ENCODE measurements at places on chromosomes 5 and 9.
A peak's percentile ranks its signal among the peaks of the same experiment; 100 is the strongest.

DNA sequence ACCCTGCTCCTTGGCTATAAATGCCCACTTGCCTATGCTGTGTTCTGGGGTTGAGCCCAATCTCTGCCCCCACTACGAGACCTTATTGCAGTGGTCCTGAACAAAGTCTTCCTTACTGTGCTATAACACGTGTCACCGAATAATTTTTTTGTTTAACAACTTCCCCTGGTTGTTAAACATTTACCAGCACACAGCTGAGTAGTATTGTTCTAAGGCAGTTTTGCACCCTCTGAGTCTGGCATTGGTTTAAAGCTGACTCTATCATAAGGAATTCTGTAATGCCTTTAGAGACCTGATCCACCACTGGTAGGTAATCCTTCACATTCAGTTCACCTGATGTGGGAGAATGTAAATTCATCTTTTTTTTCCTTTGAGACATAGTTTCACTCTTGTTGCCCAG is 25.6 kb upstream of the ANKRD31 start:
- DNase-seq: no peak

DNA sequence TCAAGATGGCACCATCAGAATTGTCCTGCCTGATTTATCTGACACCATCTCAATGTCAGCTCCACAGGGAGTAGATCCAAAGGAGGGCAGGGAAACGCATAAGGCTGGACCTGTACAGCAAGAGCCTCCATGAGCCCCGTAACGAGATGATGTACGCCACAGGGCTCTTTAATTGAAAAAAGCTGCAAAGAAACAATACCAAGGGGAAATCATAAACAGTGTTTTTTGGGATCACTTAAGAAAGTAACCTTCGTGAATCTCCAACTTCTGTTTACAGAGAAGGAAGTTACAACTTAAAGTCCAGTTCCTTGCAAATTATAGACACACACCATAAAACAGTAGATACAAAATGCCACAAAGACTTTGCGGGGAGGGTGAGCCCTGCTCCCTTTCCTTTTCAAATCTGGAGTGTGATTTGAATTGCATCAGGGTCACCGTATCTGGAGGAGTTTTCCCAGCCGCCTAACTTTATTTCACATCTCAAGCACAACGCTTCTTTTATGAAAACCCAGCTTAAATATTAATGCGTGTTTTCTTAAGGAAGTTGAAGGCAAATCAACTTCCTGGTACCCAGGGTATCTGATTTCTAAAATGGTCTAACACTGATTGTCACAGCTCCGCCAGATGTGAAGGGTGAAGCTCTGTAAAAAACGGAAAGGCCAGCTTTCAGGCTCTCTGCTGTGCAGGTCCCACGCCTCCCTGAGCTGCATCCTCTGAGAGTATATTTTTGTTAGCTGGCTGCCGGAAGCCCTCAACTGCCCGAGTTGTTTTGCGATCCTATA is 88.9 kb downstream of the EBF1 start:
- DNase-seq: no peak

DNA sequence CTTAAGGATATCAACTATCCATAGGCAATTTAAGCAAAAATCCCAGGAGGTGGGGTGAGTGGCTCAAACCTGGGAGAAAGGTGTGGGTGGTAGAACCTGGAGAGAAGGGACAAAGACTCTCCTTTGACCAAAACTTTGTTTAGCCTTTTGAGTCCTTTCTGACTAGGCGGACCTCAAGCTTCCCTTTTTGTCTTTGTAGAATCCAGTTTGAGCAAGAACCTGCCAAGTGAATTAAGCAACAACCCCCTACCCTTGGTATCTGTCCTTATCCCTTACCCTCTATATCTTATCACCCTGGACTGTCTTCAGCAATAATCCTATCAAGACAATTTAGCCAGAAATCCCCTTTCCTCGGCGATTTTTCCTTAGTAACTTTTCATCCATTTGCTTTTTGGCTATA is 53.5 kb upstream of the SLC28A3 start:
- DNase-seq: no peak

GRCh38 chr5:113276001-113276400 is 158.8 kb downstream of the TSSK1B start:
- no peak for DNase-seq

DNA sequence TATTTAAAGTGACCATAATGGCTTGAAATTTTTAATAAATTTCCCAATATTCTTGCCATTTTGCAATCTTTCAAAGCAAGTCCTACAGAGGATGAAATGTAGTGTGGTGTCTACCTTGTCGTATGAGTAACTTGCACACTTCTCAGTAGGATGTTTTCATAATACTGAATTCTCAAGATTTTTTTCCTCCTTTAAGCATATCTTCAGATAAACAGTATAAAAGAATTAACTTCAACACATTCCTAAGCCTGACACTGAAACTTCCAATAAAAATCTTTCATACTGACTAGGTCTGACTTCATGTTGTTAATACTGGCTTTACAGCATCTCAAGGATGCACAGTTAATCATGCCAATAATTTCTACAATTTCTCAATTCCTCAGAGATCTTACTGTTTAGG is 62.0 kb downstream of the DROSHA start:
- no peak for DNase-seq

- DNase-seq: no peak
These were observed 33.2 kb upstream of the SNX2 start for GRCh38 chr5:122741681-122742080.

- no peak for DNase-seq
These were observed 794.0 kb downstream of the EFNA5 start for GRCh38 chr5:106876665-106877194.

GRCh38 chr5:5089895-5090649 is 50.1 kb upstream of the ADAMTS16 start:
- no peak for DNase-seq

GRCh38 chr5:149414405-149415065 is 35.4 kb upstream of the IL17B start:
- DNase-seq: no peak

GRCh38 chr5:17831279-17831678 is 197.0 kb downstream of the TAF11L14 start:
- DNase-seq: no peak

- no peak for DNase-seq
These were observed 2.3 kb downstream of the FAM221B start for GRCh38 chr9:35826071-35826701.

DNA sequence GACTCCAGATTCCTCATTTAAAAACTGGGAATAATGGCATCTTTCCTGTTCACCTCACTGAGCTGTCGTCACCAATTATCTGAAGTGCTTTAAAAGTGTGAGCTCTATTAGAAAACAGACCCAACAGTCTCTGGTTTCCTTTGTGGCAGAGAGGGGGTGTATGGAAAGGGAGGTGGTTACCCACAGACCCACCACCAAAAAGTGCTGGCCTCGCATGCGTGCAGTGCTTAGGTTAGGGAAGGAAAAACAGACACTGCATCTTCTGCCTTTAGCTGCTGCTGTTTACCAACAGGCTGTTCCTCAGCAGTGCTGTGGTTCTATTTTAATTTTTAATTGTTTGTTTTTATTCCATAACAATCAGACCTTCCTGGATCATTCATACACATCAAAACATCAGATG is 249.6 kb downstream of the PIK3R1 start:
- DNase-seq: no peak

GRCh38 chr5:150057052-150057451 is 29.3 kb downstream of the CSF1R start:
- DNase-seq: no peak

DNA sequence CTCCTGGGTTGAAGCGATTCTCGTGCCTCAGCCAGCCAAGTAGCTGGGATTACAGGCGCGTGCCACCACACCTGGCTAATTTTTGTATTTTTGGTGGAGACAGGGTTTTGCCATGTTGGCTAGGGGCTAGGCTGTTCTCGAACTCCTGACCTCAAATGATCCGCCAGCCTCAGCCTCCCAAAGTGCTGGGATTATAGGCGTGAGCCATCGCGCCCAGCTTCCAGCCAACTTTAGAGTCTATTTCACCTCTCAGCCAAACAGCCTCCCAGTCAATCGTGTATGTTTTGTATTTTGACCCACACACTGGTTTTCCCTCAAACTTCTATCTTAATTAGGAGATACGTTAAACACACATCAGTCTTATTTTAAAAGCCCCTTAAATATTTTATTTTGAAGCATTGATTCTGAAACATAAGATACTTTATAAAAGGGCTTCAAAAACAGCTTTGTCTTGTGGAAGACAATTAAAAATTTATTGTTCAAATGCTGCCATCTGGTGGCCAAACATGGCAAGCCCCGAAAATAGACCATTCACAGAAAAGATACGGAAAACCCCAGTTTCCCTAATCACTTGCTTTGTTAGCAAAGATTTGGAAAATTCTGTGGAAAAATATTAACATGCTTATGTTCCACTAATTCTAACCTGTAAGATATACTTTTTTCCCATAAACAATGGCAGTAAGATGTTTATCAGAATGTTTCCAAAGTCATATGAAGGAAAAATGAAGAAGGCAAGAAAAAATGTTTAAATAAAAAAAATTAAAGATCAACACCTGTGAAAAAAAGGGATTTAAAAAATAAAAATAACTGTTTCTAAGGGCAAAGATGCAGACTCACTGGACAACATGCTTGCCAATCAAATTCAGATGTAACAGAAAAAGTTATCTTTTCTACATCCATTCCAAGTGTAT is 33.1 kb downstream of the APTX start:
- DNase-seq: peak; percentile 55

DNA sequence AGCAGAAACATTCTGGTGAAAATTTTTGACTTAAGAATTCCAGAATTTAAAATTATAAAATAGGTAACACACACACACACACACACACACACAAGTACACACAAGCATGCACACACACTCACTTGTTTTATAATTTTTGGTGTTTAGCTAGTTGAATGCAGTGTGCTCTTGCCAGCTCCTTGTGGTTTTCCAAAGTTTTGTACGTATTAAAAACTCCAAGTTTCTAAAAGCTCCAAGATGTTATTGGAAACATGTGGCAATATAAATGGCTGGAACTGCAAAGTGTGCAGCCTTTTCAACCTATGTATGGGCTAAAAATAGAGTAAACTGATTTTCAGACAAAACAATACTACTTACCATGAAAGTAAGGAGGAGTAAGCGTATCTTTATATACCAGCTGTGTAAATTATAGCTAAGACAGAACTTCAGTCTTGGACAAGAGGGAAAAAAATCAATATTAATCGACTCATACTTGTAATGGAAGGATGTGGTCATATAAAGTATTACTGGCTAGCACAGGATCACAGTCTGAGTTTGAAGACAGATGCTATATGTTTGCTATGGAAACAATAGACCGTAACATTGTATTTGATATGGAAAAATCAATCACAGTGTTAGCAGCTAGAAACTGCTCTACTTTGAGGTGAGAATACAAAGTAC is 727.1 kb upstream of the GRAMD2B start:
- no peak for DNase-seq

DNA sequence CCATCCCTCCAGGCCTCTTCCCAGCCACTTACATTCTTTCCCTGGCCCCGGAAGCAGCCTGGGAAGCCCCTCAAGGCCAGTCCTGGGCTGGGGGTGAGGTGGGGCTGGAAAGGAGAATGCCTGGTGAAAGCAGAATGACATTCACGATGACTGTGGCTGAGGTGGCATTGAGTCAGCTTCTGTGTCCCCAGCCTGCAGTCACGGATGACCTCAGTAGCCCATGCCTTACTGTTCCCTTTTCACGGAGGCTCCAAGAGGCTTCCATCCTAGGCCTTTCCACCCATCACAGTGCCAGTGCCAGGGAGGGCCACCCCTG is 2.7 kb downstream of the PRDM12 start:
- no peak for DNase-seq

GRCh38 chr5:82793808-82794419 is 283.3 kb downstream of the TMEM167A start:
- no peak for DNase-seq

DNA sequence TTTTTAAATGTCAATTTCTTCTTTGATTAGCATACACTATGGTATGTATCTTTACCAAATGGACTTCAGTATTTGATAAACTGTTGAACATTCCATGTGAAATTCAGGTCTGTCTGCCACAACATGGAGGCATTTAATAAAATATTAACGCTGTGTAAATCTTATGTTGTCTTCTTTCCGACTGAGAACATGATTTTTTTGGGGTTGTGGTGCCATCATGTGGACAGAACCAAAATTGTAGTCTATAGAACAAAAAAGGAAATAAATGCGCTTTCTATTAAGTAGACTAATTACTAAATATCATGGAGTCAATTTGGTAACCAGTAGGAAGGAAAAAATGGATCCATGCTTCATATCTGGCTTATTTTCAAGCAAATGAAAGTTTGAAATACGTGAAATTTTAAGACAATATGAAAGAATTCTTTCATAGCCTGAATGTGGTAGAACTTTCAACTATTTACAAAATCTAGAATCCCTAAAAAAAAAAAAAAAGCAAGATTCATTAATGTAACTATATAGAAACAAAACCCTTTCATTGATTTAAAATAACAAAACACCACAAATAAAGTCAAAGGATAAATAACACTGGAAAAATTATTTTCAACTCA is 2.8 kb upstream of the PLK2 start:
- DNase-seq: no peak

DNA sequence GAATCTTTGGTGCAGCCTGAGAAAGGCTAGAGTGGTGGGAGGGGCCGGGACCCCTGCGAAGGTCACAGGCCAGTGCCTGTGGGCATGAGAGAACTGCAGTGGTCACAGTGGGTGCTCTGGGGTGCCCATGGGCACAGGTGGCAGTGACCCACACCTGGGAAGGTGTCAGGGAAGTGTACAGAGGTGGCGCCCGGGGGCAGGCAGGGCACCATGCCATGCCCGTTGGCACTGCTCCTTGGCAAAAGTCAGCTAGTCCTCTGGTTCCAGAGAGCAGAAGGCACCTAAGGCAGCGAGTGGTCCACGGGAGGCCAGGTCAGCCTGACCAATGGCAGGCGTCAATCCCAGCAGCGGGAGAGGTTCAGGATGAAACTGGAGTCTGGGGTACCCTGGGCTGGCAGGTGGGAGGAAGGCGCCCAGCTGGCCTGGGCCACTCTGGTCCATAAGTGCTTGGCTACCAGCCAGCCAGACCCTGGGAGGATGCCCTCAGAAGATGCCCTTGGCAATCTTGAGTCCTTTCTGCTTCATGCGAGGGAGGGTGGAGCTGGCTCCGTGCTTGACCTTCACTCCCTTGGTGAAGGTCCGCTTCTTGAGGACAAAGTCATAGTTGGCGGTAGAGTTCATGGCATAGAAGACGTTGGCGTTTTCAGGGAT is 22.8 kb downstream of the RALGDS start:
- DNase-seq: no peak

- DNase-seq: no peak
These were observed 61.3 kb upstream of the NR4A3 start for GRCh38 chr9:99760421-99760820.

DNA sequence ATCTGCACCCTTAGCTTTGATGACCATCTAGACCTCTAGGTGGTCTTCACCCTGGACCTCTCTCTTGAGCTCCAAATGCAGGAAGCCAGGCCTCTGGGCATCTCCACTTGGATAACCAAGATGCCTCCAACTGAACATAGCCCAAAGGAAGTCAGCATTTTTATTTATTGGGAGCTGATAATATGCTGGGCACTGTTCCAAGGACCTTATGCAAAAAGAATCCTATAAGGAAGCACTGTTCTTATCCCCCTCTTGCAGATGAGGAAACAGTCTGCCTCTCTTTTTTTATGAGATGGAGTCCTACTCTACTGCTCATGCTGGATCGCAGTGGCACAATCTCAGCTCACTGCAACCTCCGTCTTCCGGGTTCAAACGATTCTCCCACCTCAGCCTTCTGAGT is 219.9 kb downstream of the CDK5RAP2 start:
- no peak for DNase-seq

Data from stimulated activated CD8-positive, alpha-beta memory T cell treated with anti-CD3 and anti-CD28 coated beads, Interleukin-4, amount 100 ng/mL, for 4 hours (primary cell).